ENCODE measurements at places on chromosomes 5 and 9.

- DNase-seq, result no peak
These were observed 124.3 kb downstream of the MRPS30 start for GRCh38 chr5:44932922-44933585.

- DNase-seq, result no peak
These were observed 69.3 kb upstream of the PLPPR1 start for GRCh38 chr9:100959226-100959625.

DNA sequence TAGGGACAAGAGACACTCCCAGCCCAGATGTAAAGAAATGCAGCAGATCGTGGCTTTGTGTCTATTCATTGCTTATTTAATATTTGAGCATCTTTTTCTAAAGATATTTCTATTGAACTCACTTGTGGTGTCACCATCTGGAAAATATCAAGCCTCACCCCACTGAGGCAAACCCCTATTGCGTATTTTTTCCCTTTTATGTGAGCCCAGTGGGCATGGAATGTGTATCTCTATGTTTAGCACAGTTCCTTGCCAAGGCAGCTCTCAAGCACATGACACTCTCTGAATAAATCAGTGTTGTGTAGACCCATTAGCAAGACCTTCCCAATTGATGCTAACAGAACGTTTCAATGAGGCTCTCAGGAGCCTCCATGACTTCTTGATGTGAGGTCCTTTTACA, 81.6 kb downstream of the TMEM174 start:
- DNase-seq, result no peak

DNA sequence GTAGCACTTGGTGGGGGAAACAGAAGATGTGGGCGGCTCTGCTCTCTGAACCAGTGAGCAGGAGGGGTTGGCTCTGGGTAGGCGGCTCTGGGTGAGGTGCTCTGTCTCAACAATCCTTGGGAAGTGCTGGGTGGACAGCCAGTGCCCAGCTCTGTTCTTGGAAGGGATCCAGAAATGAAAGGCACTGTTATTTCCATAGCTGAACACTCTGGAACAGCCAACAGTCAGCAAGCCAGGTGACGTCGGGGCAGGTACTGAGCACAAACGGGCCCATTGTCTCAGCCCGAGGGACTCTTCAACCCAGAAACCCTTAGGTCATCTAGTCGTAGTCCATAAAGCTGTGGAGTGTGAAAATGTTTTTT, 36.3 kb downstream of the OLFM1 start:
- no peak for DNase-seq

GRCh38 chr9:90808890-90809685, 7.5 kb downstream of the SYK start:
- DNase-seq, result no peak

All from NCI-H524 (cell line).